Dermis blood vessel endothelial cell (primary cell): ENCODE measurements at places on chromosomes 7 and 10.

DNA sequence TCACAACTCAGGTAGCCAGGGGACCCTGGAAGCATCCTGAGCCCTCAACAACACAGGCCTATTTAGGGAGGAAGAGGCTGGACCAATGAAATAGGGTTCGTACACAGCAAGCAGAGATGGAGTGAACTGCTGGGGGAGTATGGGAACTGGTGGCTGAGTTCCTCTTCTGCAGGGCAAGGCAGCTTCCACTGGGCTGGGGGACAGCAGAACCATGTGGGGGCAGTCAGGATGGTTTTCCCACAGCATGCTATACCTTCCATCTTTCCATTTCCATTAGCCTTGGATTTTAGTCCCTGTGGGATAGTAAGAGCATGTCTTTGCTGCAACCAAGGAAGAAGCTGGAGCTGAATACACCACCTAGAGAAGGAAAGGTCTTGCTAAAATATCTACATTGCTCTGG, 370.6 kb downstream of the CCSER2 start:
- no peak for DNase-seq

- DNase-seq: peak; percentile 53
Observed at GRCh38 chr10:108556186-108556585, 1367.1 kb downstream of the XPNPEP1 start.

GRCh38 chr10:47299611-47300428, at the start of gene GDF10:
Gene GDF10 (plus strand): TSS chr10:47300197. CDS start chr10:47300652, 455 bp downstream.
- DNase-seq: no peak

- DNase-seq: peak; percentile 95
Observed at GRCh38 chr7:73557108-73557396, 438 bp downstream of the BCL7B start.

DNA sequence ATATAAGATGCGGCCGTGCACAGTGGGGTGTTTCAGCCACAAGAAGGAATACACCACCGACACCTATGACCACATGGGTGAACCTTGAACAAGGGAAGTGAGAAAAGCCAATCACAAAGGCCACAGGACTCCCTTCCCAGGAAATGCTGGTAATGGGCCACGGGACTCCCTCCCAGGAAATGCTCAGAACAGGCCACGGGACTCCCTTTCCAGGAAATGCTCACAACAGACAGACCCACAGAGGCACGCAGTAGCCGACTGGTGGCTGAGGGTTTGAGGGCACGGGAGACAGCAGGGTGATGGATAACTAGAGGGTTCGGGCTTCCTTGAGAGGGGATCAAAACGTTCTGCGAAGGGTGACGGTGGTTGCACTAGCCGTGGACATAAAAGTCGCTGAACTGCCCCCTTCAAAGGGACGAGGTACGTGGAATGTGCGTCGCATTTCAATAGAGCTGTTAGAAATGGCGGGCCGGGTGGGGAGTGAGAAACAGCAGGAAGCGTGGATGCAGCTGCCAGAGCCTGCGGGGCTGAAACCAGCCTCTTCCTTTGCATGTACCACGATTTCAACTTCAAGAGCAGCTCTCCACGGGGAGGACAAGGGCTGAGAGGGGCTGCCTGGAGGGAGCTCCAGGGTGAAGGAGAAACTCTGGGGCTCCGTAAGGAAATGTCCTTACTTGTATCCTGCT, 274.0 kb downstream of the ELFN1 start:
- DNase-seq: no peak

DNA sequence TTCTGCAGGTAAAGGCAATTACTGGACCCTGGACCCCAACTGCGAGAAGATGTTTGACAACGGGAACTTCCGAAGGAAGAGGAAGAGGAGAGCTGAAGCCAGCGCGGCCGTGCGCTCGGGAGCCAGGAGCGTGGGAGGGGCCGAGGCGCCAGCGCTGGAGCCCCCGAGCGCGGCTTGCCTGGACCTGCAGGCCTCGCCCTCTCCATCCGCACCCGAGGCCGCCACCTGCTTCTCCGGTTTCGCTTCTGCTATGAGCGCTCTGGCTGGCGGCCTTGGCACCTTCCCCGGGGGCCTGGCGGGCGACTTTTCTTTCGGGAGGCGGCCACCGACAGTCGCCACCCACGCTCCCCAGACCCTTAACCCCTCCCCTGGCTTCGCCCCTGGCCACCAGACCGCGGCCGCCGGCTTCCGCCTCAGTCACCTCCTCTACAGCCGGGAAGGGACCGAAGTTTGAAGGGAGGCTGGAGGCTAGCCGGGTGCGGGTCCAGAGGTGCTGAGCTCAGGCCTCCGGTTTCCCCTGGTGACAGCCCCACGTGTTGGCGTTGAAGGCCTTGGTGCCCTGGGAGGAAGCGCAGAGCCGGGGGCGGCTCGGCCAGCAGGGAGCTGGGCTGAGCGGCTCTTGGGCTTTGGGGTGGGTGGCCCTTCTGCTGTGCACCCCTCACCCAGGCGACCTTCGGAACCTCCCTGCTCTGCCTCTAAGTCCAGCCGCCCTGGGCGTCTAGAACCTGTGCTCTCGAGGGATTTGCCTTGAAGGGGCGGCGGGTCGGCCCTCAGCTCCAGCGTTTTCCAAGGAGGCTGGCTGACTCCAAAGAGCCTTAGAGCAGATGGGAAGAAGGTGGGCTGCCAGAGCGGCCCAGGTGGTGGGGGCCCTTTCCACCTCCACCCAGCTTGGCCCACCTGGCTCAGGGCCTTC, 1.8 kb downstream of the FOXI2 start:
- DNase-seq: no peak

DNA sequence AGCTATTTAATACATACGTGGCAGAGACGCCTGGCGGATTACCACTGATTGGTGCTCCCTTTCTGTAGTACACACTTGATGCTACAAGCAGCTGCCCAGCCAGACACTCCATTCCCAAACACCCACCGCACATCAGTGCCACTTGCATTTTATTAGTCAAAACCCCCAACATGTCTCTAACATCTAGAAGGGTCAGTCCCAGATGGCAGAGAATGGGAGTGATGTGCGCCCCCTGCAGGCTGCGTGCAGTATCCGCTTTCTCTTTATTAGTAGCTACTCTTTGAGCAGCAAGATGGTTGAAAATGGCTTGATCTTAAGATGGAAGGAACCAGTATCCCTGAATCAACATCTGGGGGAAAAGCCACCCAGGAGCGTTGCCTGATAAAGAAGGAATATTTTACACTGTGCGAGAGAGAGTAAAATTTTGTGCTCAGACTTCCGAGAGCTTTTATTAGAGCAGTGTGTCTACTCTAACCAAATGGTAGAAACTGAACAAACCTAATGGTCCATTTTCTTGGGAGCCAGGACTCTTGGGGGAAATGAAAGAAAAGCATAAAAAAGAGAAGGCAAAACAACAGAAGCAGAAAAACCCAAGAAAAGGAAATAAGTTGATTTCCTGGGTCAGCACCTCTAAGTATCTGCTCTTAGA, 78.3 kb downstream of the ST8SIA6 start:
- peak; percentile 46 for DNase-seq

DNA sequence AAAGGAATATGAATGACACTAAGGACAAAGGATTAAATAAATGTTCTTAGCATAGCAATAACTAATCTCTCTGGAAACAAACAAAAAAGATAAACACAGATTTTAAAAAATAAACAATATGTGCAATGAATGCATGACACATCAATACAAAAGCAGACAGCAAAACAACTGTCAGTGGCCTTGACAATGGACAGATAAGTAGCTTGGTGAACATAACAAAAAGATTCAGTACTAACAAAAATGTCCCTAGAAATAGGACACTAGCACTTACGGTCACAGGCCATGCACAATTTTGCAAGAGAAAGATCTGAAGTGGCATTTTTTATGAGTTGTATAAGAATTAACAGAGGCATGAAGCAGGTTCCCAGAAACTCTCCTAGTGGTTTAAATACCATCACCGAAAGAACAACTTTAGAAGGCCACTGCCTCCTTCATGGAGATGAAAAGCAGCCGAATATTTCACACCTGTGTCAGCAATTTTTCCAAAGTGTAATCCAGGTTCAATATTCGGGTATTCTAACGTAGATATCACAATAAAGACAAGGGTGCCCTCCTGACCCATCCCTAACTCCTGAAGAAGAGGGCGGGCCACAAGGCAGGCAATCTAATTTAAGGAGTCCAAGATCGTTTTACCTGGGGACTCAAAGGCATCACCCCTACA, 231.3 kb upstream of the MKLN1 start:
- DNase-seq: no peak

DNA sequence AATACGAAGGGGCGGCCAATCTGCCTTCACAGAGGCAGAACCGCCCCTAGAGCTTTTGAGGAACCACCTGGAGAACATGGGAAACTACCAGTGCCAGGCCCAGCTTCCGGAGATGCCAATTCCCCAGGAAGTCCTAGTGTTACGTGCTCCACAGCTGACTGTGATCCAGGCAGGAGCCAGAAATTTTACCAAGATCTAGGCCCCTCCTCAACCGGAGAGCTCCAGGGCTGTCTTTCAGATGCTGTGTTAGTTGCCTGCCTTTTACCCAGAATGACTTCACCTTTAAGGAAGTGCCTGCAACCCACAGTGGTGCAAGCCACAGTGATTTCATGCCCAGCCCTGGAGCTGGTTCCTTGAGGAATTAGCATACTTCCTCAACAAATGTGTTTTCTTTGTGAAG, 62.9 kb downstream of the ELMO1 start:
- peak; percentile 6 for DNase-seq

DNA sequence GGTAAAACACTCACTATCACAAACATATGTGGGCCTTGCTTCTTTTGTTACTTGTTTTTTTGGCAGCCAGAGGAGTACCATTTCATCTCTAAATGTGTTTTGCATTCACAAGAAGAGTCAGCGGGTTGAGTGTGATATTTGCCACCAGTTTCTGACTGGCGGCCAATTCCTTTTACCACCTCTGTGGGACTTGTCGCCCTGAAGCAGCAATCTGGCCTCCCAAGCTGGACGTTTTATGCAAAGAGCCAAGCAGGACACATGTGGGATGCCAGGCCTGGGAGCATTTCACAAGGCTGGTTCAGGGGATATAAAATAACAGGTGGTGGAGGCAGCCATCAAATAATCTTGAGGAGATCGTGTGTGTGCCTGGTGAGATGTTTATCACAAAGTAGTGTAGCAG, 61.8 kb upstream of the TRIL start:
- no peak for DNase-seq

GRCh38 chr10:53233749-53234148, 461.2 kb upstream of the MBL2 start:
- no peak for DNase-seq

DNA sequence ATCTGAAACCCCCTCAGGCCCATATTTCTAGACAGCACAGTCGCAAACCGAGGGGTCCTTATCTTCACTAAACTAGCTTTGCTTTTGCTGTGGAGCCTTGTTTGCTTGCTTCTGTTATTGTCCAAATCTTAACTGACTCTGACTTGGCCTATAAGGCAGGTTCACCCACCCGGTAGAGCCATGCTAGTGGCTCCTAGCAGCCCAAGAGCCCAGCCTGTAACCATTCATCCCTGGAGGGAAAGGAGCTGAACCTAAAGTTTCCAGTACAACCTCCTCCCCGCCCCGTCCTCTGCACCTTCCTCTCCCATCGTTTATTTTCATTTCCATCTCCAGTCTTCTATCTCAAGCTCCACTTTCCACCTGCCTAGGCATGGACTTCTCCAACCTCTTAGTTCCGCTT, 345.7 kb downstream of the PTPRN2 start:
- no peak for DNase-seq

DNA sequence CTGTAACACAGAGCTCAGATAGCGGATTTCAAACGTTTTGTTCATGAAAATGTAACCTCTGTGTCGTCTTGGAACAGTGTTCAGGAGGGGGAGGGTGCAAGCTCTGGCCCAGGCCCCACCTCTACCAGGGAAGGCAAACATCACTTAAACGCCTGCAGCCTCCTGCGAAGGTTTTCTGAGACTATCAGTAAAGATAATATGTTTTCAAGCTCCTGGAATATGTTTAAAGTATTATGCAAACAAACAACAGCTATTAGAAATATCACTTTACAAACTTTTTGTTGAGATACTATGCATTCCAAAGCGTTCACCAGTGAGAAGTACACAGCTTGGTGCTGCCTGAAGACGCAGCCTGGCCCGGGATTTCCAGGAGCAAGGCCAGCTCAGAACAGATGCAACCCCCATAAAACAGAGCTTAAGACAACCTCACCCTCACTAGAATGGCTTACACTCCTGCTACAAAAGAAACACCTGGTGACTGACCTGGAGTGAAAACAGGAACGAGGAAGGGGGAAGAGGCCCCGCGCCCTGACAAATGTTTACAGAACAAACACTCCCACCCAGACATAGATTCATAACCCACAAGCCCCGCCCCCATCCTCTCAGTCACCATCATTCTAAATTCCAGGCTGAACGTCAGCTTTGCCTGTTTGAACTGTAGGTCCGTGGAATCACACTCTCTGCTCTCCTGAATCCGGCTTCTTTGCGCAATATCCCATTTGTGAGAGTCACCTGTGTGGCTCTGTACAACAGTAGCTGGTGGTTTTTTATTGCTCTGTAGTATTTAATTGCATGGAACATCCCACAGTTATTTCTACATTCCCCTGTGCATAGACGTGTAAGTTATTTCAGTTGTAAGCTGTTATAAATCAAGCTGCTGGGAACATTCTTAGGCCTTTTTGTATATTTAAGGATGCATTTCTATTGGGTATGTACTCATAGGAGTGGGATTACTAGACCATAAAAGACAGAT, 155.0 kb downstream of the PTPRN2 start:
- DNase-seq: no peak

GRCh38 chr7:66348531-66348930, 143.4 kb downstream of the TPST1 start:
- DNase-seq: no peak

DNA sequence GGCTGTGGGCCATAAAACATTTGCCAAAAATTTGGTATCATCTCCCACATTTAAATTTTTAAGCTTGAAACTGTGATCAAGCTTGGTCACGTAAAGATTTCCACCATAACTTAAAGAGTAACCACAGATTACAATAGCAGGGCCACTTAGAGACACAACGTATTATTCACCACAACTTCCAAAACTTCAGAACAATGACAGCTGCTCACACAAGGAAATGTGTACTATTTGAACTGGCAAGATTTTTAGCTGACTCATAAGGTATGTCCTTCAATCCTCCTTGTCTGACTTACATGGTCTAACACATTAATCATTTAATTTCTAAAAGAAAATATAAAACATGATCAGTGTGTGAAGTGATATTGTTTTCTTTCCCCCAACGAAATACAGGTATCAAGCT, 234.5 kb downstream of the PARD3 start:
- DNase-seq: peak; percentile 92

DNA sequence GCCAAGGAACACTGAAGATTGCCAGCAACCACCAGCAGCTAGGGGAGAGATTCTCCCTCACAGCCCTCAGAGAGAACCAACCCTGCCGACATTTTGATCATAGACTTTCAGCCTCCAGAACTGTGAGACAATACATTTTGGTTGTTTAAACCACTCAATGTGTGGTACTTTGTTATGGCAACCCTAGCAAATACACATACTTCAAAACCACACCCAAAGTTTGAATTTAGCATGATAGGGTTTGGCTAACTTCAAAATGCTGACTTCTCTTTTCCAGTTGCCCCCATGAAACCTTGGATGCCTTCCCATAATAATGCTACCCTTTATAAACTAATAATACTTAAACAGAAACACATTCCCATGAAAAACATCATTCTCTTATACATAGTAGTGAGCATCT, 149.8 kb downstream of the DGKI start:
- DNase-seq: no peak

GRCh38 chr10:20698837-20699236, 198.3 kb downstream of the NEBL start:
- no peak for DNase-seq
